ENCODE measurements at places on chromosomes 5 and 9.

DNA sequence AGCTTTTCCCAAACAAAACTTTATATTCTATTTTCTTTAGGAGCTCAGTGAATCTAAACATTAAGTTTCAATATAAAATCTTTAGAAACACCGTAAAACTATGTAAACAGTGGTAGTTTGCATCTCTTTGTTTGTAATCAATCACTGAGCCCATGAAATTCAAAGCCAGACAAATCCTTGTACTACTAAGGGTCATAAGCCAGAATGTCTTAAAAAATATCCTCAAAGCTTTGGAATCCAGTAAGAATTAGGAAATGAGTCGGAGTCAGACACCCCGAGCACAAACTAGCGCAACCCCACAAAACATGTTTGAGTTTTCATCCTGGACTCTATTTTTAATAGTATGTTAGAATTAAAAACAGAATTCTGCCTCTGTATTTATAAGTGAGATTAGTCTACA lies 153.8 kb downstream of the HSPA4 start:
- DNase-seq: no peak

GRCh38 chr5:125038477-125038876 lies 292.0 kb upstream of the ZNF608 start:
- no peak for DNase-seq

DNA sequence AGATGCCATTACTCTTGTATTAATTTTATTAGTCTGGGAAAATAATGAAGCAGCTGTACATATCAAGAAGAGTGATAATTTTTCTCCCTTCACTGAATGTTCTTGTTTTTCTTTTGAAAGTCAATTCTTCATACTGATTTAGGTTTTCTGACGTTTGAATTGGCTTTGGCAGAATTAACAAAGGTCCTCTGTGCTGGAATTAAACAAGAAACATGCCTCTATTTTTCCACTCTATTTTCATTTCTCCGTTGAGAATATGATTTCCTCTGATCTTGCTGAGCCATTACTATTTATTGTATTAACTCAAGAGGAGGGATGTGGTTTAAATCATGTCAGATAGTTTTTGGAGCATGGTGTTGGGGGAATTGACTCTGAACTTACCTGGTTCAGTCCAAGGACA lies 42.3 kb downstream of the ANKDD1B start:
- no peak for DNase-seq

DNA sequence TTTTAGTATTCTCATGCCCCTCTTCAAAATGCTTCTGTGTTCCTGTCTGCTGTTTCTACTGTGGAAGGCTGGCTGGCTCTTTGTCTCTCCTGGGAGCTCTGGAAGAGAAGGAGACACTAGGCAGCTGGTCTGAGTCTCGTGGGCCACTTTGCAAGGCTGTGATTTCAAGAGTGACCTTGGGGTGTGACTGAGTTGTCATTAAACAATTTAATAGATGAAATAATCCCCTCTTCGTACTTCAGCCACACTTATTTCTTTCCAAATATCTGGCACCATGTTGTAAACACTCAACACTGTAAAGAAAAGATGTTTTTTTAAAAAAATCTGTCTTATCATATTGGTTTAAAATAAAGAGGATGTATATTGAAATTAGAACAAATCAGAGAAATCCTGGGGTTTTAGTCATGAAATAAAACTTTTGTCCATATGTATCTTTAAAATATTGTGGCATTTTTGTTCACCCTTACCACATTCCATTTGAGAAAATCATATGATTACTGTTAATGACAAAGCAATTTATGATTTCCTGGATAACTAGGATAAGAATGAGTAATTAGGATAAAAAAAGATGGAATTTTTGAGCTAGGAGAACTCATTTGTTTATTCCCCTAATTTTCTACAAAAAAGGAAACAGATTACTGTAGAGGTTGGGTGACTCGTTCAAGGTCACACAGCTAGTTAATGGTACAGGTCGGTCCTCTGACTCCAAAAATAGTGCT lies 200.8 kb downstream of the MAT2B start:
- DNase-seq: no peak

GRCh38 chr5:62308439-62308838 lies 2.4 kb downstream of the KIF2A start:
- no peak for DNase-seq

- DNase-seq: no peak
These were observed 250.0 kb upstream of the MPDZ start for GRCh38 chr9:13529321-13530104.

DNA sequence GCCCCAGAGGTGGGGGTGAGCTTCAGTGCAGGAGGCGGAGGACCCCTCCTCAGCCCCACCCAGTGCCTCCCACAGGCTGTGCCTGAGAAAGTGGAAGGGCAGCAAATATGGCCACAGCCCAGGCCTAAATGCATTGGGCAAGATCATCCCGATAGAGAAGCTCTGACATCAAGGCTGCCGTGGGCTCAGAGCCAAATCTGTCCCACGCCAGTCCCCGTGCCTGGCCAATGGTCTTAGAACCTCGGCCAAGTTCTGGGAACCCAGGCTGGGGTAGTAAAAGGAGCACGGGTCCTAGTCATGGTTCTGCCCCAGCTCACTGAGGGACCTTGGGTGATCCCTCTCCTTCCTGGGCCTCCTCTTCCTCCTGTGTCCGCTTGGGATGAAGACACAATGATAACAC lies 27.7 kb upstream of the TNIP1 start:
- no peak for DNase-seq

DNA sequence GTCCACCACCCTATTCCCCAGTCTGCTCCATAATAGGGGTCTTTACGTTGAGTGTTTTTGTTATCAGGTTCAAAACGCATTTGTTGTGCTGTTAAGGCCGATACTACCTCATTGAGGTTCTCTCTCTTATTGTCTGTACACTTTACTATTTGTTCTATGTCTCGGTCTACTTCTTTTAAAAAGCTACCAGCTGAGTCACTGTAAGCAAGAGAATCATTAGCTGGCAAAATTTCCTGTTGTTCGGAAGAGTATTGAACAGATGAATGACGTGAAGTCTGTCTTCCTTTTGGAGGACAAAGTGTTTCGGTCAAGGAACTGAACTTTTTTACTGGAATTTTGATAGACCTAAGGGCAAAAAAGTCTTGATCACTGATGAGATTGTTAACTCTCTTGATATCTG lies 10.3 kb downstream of the LYSMD3 start:
- no peak for DNase-seq

DNA sequence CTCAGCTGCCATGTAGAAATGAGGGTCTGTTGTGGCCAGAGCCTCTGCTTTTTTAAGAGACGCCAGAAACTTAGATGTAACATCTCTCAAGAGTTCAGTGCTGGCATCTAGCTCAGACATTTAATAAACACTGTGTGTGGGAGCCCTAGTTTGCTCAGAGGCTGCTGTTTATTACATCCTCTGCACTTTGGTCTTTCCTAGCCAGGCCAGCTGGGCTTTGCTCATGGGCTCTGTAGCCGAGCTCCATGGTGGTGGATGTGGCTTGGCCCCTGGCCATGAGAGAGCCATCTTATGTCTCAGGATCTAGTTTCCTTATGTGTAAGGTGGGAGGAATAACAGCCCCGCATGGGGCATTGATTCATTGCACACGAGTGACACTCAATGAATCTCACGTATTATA lies 30.0 kb downstream of the ARHGEF37 start:
- no peak for DNase-seq

Data from stimulated activated CD8-positive, alpha-beta memory T cell treated with anti-CD3 and anti-CD28 coated beads, Interleukin-2, amount 100 ng/mL, for 48 hours (primary cell).